CD4-positive, alpha-beta T cell (primary cell): ENCODE measurements at places on chromosomes 11 and 22. TPM values are rescaled to one million over a fixed set of nuclear protein-coding genes. Genes with fewer than 3 reads are reported as not detected.

Gene PKDREJ
- not detected for total RNA-seq

Gene EFCAB6
- total RNA-seq: 0.17 TPM

Gene KCNK4
- not detected for total RNA-seq

Gene PLEKHA7
- 4.5 TPM for total RNA-seq

DNA sequence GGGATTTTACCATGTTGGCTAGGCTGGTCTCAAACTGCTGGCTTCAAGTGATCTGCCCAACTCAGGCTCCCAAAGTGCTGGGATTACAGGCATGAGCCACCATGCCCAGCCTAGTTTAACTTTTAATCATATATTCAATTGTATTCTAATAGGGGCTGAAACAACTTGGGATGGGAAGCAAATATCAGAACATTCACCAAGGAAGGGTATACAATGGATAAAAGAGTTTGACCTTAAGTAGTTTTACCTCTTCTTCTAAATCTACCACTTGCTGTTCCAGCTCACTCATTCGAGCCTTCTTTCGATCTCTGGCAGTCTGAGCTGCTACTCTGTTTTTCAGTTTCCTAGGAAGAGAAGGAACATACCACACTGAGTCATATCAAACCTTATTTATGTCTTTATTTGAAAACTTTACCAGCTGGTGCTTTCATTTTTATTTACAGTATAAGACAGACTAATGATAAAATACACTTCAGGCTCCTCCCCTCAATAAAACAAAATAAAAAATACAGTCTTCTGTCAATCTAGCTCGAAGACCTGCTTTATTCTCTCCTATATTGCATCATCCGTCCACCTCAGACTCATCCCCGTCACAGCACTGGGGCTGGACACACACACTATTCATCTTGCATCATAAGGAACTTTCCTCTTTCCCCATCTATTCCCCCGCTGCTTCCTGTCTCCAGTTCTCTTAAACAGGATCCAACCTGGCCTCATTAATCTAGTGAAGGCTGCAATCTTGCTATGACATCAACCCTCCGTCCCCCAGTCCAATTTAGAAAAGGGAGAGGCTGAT lies 1.4 kb downstream of the XBP1 start:
- DNase-seq: no peak

GRCh38 chr11:130429983-130430382 lies 1.6 kb upstream of the ADAMTS8 start:
- no peak for DNase-seq

- DNase-seq: no peak
These were observed 14.9 kb upstream of the TSKU start for GRCh38 chr11:76768088-76768908.

- DNase-seq: no peak
These were observed 70.8 kb downstream of the SHANK2 start for GRCh38 chr11:71181566-71181965.

DNA sequence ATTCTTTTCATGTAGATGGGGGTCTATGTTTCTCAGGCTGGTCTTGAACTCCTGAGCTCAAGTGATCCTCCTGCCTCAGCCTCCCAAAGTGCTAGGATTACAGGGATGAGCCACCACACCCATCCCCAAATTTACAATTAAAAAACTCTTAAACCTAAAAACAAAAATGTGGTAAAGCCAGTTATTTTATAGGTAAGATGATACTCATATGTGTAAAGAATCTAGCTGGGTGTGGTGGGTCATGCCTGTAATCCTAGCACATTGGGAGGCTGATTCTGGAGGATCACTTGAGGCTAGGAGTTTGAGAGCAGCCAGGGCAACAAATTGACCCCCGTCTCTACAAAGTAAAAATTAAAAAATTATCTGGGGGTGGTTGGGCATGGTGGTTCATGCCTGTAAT lies 4.0 kb upstream of the RBM14 start:
- no peak for DNase-seq
